Effector CD8-positive, alpha-beta T cell (primary cell): ENCODE measurements at places on chromosomes 5 and 9.

DNA sequence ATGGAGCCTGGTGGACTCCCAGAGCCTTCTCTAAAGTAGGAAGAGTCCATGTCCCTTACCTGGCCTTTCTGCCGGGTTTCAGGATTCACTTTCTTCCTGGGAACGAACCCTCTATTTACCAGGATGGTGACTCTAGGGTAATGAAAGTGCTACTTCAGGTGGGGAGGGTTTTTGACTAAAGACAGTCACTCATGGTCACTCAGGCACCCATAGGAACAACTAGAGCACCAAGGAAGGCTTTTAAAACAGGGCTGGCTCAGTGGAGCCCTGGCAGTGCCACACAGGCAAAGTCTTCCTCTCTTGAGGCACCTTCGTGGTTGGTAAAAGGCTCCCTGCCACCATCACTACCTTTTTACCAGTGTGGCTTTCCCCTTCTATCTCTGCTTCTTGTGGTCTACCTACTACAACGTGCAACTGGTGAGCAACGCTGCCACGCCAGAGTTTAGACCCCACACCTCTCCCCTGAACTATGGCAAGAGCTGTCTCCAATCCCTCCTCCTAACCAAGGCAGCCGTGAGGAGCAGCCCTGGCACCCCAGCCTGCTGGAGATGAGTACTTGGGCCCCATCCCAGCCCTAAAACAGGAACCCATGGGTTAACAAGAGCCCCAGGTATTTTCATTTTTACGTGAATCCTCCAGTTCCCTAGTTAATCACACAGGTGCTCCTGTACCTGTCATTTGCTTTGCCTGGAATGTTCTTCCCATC is 3.5 kb downstream of the SURF1 start:
- DNase-seq: no peak

DNA sequence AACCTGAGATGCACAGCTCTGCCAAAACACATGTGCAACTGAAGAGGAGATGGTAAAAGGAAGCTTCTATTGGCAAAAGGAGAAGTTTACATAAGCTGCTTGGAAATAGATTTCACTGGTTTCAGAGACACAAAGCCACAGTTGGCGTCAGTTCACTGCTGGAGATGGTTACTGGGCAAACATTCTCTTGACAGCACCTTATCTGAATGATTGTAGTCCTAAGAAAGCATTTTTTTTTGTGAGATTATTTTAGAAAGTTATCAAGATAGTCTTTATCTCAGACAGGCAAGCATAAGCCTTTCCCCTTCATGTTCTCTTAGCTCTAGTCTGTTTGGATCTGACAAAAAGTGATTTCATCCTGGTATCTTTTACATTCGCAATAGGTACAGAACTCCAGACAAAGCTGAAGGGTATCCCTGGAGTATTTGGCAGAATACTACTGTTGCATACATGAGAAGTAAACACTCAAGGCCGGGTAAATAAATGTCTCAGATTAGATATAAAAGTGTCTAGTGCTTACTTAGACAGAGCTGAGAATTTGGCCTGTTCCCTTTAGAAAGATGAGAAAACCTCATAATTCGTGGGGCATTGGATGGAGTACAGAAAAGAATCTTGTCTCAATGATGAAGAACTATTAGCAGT is 1668.0 kb upstream of the NUDT12 start:
- DNase-seq: no peak

GRCh38 chr5:96809921-96810320 is 2.2 kb upstream of the ERAP1 start:
- DNase-seq: no peak

DNA sequence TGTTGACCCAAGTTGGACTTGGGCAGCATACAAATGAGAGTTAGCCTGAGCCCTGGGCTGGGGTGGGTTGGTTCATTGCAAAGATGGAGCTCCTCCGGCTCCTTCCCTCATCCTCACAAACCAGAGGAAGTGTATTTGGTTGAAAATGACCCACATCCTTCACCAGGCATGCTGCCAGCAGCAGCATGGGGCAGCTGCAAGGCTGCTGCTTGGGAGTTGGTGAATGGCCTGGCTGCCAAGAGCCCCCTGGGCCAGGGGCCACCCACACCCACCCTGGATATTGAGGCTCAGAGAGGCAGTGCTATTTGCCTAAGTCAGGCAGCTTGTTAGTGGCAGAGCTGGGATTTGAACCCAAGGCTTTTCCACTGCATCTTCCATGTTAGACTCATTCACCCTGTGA is 29.5 kb downstream of the PPARGC1B start:
- no peak for DNase-seq

GRCh38 chr9:70830618-70831017 is 290.8 kb downstream of the TRPM3 start:
- no peak for DNase-seq

DNA sequence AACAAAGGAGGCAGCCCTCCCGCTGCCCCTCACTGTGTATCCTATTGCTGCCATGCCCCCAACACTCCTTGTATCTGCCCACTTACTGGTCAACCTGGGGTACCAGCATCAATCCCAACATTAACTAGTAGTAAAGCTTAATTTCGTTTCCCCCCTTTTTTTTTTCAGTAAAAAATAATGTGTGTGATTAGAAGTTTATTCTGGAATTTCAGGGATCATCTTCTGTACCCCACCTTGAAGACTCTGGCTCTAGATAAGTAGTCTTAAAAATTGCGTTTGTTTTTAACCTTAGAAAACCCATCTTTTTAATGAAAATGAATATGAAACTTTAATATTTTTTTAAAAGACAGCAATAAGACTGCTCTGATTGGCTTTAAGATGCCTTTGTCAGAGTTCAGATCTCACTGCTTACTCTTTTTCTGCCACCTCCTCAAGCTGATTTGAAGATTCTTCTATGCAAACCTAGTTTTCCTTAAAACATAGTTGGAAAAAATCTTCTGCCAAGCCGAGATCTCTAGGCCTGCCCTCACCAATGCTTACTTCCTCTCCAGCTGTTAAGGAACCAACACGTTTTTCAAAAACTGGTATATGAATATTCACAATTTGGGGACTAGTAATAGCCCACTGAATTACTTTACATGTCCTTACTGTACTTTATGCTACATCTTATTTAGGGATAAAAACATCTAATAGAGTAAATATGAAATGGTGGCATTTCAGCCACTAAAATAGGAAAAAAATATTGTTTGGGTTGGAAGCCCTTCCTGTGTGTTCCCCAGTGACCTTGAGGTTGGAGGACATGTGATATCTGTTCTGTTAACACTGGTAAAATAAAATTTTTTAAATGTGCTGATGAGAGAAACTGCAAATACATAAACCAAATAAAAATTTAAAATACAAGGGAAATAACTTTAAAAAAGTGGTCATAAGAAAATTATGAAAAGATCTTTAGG is 4.0 kb upstream of the RHOBTB3 start:
- DNase-seq: no peak

GRCh38 chr9:9892217-9892616 is 720.6 kb downstream of the PTPRD start:
- no peak for DNase-seq

DNA sequence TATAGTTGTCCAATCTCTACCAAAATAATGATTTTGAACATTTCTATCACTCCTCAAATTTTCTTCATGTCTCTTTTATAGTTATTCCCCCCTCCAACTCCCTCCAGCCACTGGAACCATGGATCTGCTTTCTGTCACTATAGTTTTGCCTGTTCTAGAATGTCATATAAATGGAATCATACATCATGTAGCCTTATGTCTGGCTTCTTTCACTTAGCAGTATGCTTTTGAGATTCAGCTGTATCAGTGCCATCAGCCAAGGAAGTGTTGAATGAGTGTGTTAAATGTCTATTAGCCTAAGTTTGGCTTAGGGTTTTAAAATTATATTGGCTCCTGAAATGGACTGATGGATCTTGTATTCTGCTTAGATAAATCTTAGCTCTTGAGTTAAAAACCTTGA is 36.0 kb downstream of the UBE2D2 start:
- DNase-seq: no peak

DNA sequence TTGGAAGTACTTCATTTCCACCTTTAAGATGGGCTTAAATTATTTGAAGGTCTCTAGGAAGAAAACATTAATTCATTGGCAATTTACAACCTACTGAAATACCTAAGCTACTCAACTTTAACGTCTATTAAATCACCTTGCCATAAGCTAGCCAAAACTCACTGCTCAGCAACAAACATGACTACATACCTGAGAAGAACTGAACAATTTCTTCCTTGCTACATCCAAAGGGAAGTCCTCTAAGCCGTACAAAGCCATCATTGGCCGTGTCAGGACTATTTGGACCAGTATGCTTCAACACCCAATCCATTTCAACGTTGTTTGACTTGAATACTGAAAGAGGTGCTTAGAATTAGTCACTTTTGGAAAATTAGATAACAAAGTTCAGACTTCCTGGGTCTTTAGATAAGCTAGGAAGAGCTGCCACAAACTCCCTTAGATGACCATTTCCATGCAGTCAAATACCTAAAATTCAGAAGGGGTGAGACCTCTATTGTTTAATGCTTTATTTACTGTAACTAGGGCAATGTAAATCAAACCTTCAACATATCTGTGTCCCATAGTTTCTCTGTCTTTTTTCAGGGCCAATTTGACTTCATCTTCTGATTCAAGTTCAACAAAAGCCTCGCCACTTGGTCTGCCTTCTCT is 2.6 kb downstream of the HNRNPH1 start:
- DNase-seq: no peak

DNA sequence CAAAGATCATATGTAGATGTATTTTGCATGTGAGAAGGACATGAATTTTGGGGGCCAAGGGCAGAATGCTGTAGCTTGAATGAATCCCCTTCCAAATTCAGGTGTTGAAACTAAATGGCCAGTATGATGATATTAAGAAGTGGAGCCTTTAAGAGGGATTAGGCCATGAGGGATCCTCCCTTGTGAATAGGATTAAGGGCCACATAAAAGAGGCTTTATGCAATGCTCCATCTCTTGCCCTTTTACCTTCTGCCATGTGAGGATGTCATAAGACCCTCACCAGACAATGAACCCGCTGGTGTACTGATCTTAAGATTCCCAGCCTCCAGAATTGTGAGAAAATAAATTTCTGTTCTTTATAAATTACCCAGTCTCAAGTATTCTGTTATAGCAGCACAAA is 206.1 kb downstream of the YTHDC2 start:
- no peak for DNase-seq

DNA sequence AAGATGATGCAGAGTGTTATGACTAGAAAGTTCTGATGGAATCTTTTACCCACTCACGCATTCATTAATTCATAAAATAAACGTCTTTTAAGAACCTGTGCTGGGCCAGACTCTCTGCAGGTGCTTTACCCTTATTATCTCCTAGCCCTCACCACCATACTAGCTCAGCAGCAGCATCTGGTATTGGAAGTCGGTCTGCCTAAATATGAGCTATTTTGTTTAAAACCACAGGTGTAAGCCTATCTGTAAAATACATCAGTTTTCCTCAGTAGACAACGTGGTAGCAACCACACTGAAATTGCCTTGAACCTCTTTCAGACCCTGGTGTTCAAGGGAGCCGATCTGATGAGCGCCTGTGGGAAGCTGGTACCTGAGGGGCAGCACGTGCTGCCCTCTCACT is 69.4 kb downstream of the PPIC start:
- no peak for DNase-seq

DNA sequence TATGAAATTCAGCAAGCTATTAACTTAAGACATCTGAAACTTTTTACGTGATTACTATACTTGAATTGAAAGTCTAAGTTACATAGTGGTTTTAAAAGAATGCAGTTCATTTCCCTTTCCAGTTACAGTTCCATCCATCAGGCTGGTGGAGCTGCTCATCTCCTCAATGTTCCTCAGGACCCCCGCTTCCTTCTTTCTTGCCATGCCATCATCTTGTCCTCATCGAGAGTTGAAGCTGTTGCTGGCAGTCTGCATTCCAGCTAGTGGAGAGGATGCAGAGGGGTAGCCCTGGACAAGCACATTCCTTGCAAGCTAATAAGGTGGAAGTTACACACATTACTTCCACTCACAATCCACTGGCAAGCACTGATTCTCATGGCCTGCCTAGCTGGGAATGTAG is 8.8 kb upstream of the RNF183 start:
- DNase-seq: no peak

GRCh38 chr5:54537725-54538124 is 20.2 kb downstream of the SNX18 start:
- DNase-seq: no peak

DNA sequence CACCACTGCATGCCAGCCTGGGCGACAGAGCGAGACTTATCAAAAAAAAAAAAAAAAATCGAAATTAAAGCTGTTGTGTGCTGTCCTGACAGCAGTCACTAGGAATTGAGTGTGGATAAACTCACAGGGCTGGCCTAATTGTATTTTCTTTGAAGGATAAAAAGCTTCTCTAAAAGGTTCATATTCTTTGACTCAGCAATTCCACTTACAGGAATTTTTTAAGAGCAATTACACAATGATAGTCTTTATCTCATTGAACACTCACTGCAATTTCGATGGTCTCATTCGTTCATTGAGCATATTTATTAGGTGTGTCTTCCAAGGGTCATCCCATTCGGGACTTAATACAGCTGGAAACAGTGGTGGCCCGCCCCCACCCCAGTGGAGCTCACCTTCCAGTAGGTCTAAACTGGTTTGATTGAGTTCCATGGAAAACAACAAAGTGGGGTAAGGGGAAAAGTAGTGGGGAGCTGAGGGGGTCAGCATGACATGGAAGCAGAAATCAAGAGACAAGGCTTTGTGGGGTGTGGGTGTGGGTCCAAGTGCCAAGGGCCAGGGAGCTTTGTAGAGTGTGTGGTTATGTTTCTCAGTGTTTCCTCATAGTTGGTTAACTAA is 6.7 kb downstream of the CDK9 start:
- no peak for DNase-seq

DNA sequence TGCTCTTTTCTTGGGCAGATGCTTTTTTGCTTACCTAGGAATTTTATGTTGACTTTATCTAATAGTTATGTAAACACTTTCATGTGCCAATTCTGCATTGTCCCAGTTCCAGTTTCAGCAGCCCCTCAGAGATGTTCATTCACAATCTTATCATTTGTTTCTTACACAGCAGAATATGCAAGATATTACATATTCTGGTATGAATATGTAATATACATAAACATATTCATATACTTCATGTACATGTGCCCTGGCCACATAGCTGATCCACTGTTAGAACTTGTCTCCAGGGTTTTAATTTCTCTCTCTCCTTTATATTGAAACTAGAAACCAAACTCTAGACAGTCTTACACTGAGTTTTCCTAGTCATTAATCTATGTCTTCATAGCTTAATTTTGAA is 90.2 kb upstream of the PARP8 start:
- DNase-seq: no peak

DNA sequence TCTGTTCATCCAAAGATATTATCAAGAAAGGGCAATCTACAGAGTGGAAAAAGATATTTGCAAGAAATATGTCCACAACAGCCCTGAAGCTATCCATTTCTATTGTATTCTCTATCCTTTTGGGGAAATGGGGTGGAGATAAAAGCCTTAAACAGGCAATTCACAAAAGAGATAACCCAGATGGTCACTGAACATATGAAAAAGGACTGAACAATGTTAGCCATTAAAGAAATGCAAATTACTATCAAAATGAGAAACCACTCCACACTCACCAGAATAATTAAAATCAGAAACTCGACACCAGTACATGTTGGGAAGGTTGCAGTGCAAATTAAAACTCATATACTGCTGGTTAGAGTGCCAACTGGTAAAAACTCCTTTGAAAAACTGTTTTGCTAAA is 955.2 kb upstream of the DMAC1 start:
- no peak for DNase-seq

GRCh38 chr9:12816656-12817101 is 41.9 kb downstream of the LURAP1L start:
- no peak for DNase-seq
